ENCODE measurements at places on chromosomes 3 and 15.

DNA sequence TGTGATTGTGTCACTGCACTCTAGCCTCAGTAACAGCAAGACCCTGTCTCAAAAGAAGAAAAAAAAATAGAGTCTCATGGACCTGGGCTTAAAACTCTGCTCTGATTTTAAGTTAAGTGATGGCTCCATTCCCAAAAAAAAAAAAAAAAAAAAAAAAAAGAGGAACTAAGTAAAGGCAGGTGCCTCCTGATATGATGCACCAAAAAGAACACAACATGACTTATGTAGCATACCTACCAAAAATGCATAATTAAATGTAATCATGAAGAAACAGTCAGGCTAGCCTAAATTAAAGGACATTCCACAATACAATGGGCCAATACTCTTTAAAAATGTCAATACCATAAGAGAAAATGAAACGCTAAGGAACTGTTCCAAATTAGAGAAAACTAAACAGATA lies 5.4 kb upstream of the IREB2 start:
- no peak for DNase-seq
- H3K4me3 ChIP-seq: no peak overlapping the region
- H3K4me1 ChIP-seq: peaks cover 6% of the 10 kb centered on the region
- H3K27me3 ChIP-seq: peaks cover 21% of the 10 kb centered on the region
- no peak overlapping the region for H3K27ac ChIP-seq

DNA sequence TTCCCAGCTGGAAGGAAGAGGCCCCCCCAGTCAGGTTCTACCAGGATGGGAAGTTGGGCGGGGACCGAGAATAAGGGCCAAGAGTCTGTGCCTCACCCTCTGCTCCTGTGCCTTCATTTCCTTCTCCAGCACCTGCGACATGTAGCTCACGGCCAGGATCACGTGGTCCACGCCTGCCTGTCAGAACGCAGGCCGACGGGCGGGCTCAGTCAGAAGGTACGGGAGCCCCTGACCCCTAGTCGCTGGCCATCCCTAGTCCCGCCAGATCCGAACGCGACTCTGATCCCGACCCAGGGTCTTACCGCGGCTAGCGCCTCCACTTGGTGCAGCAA lies 489 bp downstream of the GMPPB start:
- peaks cover 7% of the 10 kb centered on the region for H3K4me1 ChIP-seq
- H3K36me3 ChIP-seq: no peaks in the 10 kb centered on the region
- H3K4me3 ChIP-seq: peak overlapping the region; percentile 95
- H3K27ac ChIP-seq: peak overlapping the region; percentile 94
- H3K27me3 ChIP-seq: no peaks in the 10 kb centered on the region

- no peak for DNase-seq
- H3K4me1 ChIP-seq: peaks cover 4% of the 10 kb centered on the region
- no peaks in the 10 kb centered on the region for H3K27me3 ChIP-seq
- H3K36me3 ChIP-seq: peaks cover 25% of the 10 kb centered on the region
Observed at GRCh38 chr3:101758224-101758623, 20.8 kb upstream of the NXPE3 start.

GRCh38 chr15:62564886-62565633 lies 400.0 kb upstream of the C2CD4B start:
- DNase-seq: no peak
- peaks cover 31% of the 10 kb centered on the region for H3K4me1 ChIP-seq
- no peaks in the 10 kb centered on the region for H3K36me3 ChIP-seq
- H3K27me3 ChIP-seq: no peaks in the 10 kb centered on the region
- H3K4me3 ChIP-seq: no peak overlapping the region

DNA sequence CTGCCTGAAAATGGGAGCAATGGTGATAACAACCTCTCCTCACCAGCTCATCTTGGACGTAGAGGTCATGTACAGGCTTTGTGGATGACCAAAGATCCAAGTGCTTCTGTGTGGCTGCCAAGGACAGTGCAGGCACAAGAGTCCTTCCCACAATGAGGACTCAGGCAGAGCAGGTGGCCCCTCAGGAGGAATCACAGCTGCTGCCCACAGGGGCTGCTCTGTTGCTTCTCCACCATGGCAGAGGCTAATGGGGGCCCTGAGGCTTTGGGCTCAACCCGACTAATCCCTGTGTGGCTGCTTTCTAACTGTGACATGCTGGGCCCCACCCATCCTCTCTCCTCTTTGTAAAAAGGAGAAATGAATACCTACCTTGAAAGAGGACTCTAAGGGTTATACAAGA lies 58.1 kb upstream of the MRPS22 start:
- no peak overlapping the region for H3K4me3 ChIP-seq
- no peaks in the 10 kb centered on the region for H3K36me3 ChIP-seq
- no peak overlapping the region for H3K27ac ChIP-seq
- DNase-seq: no peak
- no peaks in the 10 kb centered on the region for H3K27me3 ChIP-seq

DNA sequence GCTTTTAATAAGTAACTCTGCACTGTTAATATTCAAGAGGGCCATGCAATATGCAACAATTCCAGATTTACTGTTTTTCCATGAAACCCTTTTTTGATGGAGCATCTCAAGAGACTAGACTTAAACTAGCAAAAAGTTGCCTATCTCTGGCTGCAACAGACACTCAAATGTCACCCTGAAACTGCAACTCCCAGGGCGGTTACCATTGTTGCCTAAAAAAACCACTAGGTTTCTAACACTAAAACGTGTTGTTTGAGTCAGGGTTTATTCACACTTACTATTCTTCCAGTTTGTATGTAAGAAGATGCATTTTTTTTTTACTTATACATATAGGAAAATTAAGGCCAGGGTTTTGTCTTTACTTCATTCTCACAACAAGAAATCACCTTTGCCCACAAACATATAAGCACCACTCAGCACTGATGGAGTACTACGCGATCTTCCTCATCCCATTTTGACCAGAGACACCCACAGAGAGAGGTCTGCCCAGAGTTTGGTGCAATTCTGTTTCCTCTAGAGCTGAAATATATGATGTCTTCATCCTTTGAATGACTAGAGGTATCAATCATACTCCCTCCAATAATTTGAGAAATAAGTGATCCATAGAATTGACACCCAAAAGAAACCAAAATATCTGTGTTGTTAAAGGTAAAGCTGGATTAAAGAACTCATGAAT lies 124.0 kb upstream of the SNTN start:
- no peaks in the 10 kb centered on the region for H3K36me3 ChIP-seq
- H3K27me3 ChIP-seq: no peaks in the 10 kb centered on the region
- DNase-seq: no peak
- no peaks in the 10 kb centered on the region for H3K4me1 ChIP-seq
- no peak overlapping the region for H3K27ac ChIP-seq
- H3K4me3 ChIP-seq: no peak overlapping the region

DNA sequence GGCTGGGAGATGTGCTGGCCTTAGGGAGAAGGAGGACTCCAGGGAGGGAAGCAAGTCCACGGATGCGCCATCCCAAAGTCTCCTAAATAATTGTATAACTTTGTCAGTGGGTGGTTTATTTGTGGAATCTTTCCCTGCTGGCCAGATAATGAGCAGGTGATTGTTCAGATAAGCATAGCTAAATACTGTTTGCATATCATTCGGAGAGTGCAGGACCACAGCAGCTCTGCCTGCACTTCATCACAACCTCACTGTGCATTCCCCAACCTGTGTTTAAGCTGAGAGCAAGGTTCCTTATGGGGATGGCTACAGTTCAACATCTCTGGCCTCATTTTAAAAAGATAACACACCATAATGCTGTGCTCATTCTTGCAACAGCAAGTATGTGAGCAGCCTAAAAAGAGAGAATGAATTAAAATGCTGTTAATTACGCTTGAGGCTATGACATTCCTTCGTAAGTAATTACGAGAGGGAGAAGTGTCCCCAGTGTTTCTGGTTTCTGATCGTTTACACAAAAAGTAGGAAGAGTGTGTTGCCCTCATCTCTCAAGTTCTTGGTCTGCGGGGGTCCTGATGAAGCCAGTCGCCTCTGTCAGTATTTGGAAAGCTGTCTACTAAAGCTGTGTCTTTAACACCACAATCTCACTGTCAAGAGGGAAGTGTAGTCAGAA lies 272.0 kb upstream of the RORA start:
- H3K4me3 ChIP-seq: no peak overlapping the region
- no peaks in the 10 kb centered on the region for H3K36me3 ChIP-seq
- H3K4me1 ChIP-seq: no peaks in the 10 kb centered on the region
- H3K27me3 ChIP-seq: no peaks in the 10 kb centered on the region
- no peak for DNase-seq

DNA sequence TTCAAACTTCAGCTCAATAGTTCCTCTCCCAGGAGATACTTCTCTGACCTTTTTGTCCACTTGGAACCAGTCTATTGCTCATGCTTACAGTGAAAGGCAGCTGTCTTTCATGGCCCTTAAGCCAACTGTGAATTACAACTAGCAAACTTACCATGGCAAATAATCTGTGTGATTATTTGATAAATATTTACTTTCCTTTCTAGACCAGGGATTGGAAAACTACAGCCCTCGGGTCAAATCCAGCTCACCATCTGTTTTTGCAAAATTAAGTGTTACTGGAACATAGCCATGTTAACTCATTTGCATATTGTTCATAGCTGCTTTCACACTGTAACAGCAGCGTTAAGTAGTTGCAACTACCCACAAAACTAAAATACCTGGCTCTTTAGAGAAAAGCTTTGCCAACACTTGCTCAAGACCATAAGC lies 289.1 kb upstream of the MCTP2 start:
- no peaks in the 10 kb centered on the region for H3K36me3 ChIP-seq
- H3K4me1 ChIP-seq: 0 out of 2 replicates have a peak, but pooled peaks cover 13% of the 10 kb centered on the region

DNA sequence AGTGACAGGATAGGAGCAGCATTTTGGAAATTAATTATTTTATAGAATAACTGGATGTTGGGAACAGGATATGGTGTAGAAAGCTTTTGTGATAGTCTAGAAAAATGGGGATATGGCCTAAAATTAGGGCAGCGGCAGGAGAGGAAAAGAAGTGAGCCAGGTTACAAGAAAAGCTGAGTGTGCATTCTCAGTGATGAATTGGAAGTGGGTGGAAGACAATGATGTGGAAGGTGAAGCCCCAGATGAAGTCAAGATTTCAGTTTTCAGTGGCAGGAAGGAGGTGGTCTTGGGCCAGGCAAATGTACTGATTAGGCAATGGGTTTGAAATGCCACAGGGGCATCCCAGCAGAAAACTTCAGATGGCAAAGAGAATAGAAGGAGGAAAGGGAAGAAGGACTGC lies 33.6 kb downstream of the ACP3 start:
- no peaks in the 10 kb centered on the region for H3K36me3 ChIP-seq
- H3K4me3 ChIP-seq: no peak overlapping the region
- no peak overlapping the region for H3K27ac ChIP-seq
- H3K27me3 ChIP-seq: no peaks in the 10 kb centered on the region
- H3K4me1 ChIP-seq: peaks cover 18% of the 10 kb centered on the region

GRCh38 chr15:57442335-57442734 lies 66.0 kb downstream of the CGNL1 start:
- H3K27me3 ChIP-seq: no peaks in the 10 kb centered on the region
- DNase-seq: no peak

GRCh38 chr3:24923570-24923969 lies 428.9 kb upstream of the THRB start:
- DNase-seq: no peak
- no peak overlapping the region for H3K4me3 ChIP-seq
- no peaks in the 10 kb centered on the region for H3K36me3 ChIP-seq
- no peak overlapping the region for H3K27ac ChIP-seq

DNA sequence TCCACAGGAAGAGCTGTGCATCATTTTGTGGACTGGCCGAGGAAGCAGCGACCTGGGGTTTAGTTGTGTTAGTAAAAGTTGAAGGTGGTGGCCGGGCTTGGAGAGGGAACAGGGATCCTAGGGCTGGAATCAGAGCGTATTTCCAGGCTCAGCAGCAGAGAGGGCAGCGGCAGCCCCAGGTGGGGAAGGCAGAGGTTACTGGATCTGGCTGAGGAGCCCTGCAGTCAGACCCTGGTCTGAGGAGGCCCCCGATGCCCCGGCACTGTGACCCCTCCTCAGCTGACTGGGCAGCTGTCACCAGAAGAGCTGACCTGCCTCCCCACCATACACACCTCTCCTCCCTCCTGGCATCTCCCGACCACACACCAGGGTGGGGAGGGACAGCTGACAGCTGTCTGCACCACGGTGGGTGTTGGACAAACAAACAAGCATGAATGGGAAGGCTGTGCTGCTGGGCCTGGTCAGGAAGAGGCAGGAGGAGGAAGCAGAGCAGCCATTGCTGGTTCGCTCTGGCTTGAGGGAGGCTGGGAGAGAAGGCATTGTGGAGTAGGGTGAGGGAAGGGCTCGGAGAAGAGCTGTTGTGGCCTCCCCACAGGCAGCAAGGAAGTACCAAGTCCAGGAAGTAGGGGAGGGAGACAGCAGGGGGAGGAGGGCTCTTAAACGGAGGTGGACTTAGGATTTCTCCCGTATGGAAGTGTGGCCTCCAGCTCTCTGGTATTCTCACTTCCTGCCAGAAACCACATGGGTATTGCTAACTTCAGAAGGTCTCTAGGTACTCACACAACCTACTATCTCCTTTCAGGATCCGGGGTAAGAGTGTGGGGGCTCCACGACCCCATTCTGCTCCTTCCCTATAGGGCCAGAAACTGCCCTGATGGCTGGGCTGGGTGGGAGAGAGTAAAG lies 49.5 kb upstream of the HACD2 start:
- 0 out of 2 replicates have a peak, but pooled peaks cover 3% of the 10 kb centered on the region for H3K4me1 ChIP-seq
- H3K36me3 ChIP-seq: peaks cover 24% of the 10 kb centered on the region
- no peak overlapping the region for H3K4me3 ChIP-seq
- no peak for DNase-seq

DNA sequence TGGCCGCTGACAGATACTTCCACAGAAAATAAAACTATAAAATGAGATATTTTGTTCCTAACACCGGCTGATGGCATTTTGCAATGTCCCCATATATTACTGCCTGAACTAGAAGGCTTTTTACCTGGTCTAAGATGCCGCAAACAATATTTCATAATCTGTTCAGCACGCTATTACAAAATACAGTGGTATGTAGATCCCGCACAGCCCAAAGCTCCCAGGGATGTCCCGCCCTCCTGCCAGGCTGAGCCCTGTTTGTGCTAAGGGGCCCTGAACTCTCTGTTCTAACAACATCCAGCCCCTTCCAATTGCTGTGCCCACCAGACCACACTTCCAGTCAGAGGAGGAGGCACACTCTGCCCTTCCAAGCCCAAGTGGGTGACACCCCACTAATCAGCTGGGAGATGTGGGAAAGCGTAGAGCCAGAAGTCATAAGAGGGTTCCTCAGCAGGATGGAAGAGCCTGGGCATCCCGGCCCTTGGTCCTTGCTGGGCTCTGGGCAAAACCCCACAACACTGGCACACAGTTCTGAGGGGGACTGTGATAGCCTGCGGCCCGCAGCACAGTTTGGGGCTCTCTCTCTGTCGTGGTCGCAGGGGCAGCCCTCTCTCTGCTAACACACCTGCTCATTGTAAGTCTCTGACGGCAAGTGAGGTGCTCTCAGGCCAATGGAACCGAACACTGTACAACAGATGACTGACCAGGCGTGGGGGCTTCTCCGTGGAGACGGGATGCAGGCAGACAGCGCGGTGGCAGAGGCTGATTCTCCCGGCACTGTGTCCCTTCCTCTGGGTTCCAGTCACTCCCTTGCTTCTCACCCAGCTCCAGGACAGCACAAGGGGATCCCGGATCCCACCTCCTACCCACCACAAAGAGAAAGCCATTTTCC lies 55.2 kb downstream of the PCSK6 start:
- no peaks in the 10 kb centered on the region for H3K36me3 ChIP-seq
- no peak overlapping the region for H3K4me3 ChIP-seq
- no peak for DNase-seq

- H3K36me3 ChIP-seq: no peaks in the 10 kb centered on the region
- no peaks in the 10 kb centered on the region for H3K27me3 ChIP-seq
- H3K4me1 ChIP-seq: peaks cover 34% of the 10 kb centered on the region
- peak overlapping the region; percentile 72 for H3K27ac ChIP-seq
Observed at GRCh38 chr15:67511606-67512005, 9.3 kb upstream of the C15orf61 start.
